Stimulated activated CD4-positive, alpha-beta T cell treated with anti-CD3 and anti-CD28 coated beads, TNF-alpha, amount 100 ng/mL, for 4 hours (primary cell): ENCODE measurements at places on chromosomes 12 and 14.
A peak's percentile ranks its signal among the peaks of the same experiment; 100 is the strongest.

- no peak for DNase-seq
Observed at GRCh38 chr14:69090187-69090789, 62.6 kb downstream of the DCAF5 start.

- DNase-seq, result no peak
Observed at GRCh38 chr12:29902043-29902442, 118.3 kb upstream of the TMTC1 start.

GRCh38 chr12:52454411-52455201 lies 2.7 kb upstream of the KRT6B start:
- no peak for DNase-seq

DNA sequence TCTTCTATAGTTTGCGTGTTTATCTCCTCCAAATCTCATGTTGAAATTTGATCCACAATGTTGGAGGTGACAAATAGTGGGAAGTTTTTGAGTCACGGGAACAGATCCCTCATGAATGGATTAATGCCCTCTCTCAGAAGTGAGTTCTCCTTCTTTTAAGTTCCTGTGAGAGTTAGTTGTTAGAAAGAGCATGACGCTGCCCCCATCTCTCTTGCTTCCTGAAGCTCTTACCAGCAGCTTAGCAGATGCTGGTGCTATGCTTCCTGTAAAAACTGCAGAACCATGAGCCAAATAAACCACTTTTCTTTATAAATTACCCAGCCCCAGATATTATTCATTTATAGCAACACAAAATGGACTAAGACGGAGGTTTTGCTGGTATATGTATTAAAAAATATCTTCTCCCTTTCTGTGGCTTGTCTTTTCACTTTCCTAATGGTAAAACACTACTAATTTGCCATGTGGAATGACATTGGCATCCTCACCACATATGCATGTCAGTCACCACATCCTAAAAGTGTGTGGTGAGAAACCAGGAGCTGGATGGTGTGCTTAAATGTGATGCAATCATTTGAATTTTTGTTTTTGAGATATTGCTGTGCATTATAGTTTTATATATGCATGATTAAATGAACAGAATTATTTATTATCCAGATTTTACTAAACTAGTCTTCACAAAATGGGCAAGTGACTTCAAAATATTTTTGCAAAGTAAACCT lies 449.3 kb downstream of the ADAMTS20 start:
- no peak for DNase-seq

GRCh38 chr12:117874842-117875434 lies 93.9 kb downstream of the KSR2 start:
- DNase-seq, result peak; percentile 19

DNA sequence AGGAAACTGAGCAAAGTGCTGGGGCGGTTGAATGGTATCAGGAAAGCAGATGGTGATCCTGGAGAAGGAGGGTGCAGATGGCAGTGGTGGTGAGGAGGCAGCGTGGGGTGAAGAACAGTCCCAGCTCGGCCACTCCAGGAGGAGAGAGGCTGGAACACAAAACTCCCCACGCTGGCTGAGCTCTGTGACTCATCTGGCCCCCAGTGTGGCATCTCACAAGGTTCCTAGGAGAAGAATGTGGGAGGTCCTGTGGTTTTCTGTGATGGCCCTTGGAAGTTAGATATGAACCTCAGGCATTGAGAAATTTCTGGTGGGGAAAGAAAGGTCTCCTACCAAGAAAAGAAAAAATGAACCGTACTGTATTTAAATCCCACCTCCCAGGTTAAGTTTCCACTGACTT lies 8.0 kb upstream of the NRXN3 start:
- no peak for DNase-seq

- DNase-seq, result no peak
Observed at GRCh38 chr12:92552412-92553108, 150.2 kb upstream of the PLEKHG7 start.

GRCh38 chr14:75260025-75260763 lies 18.4 kb upstream of the FOS start:
- DNase-seq, result no peak

DNA sequence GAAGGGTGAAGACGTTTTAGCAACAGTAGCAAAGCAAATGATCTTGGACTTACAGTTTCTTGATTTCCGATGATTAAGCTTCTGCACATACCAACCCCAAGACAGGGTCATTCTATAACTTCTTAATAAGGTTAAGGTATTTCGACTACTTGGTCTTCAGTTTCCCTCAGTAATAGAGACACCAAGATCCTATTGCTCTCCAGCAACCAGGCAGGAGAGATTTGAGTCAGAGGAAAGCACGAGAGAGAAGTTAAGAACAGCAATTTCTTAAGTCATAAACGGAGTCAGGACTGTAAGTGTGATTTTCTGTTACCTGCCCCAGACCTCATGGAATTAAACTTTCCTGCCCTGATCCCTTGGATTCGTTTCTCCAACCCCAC lies 215.6 kb downstream of the TTC8 start:
- DNase-seq, result no peak

GRCh38 chr12:9273276-9273675 lies 65.1 kb upstream of the PZP start:
- no peak for DNase-seq

DNA sequence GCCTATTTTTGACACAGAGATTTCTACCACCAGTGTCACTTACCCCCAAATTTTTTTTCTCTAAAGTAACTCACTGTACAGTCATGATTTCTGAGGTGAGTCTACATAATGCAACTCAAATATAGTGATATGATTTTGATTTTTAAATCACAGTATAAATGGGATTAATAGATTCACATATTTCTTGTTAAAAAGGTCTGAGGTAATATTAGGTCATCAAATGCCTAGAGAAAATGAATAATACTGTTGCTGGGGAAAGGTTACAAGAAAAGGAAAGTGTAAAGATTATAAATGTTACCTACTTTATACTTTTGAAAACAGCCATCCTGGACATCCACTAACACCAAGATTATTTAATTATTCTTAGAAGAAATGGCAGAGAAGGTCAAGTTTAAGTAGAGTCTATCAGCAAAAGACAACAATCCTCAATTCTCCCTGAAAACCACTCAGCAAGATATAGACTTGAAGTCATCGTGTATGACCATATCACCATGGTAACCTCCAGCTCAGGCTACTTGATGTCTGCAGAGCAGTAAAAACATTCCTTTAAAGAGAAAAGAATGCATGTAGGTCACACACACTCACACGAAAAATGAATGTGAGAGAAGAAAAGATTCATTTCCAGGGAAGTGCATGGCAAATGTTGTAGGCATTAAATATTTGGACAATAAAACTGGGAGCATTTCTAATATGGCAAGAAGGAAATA lies 58.7 kb downstream of the CCDC59 start:
- DNase-seq, result no peak

GRCh38 chr14:81681541-81681940 lies 147.9 kb upstream of the SEL1L start:
- no peak for DNase-seq

- DNase-seq, result no peak
Observed at GRCh38 chr14:47744155-47744554, 68.8 kb upstream of the MDGA2 start.

GRCh38 chr14:51929166-51929565 lies 60.2 kb upstream of the RTRAF start:
- DNase-seq, result no peak

- DNase-seq, result no peak
Observed at GRCh38 chr12:83132360-83132759, 445.7 kb downstream of the TMTC2 start.

GRCh38 chr14:74301594-74302151 lies 1.1 kb downstream of the ABCD4 start:
- DNase-seq, result no peak

GRCh38 chr12:90355711-90356355 lies 599.1 kb downstream of the CCER1 start:
- no peak for DNase-seq

- DNase-seq, result no peak
Observed at GRCh38 chr12:111216387-111217159, 152.3 kb downstream of the PHETA1 start.

GRCh38 chr14:69153873-69154270 lies 953 bp upstream of the DCAF5 start:
- DNase-seq, result no peak

DNA sequence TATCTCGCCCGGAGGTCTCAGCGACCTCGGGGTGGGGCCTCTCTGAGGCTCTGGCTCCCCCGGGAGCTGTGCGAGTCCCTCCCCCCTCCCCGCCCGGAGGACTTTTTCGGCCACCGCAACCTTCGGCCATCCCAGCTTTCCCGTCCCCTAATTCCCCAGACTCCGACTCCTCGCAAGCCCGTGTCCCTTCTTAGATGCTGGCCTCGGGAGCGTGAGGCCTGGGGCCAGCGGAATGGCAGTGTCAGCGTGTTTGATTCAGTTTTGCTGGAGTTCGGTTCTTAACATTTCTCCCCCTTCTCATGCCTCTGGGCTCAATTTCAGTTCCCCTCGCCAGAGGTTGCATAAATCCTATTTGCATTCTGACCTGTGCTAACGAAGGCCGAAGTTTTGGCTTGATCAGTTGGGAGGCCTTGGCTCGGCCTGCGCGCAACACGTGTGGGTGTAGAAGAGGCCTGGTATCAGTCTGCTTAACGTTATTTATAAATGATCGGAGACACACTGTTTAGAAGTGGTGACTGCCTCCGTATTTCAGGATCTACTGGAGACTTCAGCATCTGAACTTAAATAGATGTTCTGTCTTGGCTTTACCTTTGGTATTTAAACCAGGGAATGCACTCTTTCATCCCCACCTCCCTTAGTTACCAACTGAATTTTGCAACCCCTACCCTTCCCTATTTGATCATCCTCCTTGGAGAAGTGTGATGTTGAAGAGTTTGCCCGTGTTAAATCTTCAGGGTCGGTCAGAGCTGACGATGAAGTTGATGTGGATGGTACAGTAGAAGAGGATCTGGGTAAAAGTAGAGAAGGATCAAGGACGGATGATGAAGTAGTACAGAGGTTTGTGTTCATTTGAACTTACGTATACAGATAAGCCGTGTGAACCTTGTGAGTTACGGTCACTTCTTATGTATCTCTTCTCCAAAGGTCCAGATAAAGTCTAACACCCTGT lies 851 bp downstream of the HSP90B1 start:
- peak; percentile 6 for DNase-seq

DNA sequence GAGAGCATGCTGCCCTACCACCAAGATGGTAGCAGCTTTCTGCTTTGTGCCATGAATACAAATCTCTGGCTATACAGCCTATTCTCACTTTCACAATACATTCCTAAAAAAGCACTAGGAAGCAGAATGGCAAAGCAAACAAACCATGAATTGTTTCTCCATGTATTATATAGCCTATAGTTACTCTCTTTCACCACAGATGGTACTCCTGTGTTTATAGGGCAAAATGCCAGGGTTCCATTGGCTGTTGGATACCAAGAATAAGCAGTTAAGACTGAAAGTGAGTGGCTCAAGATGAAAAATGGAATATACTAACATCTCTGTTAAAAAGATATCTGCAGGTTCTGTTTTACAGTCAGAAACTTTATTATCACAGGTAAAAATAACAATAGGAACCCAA lies 11.1 kb downstream of the ARF3 start:
- DNase-seq, result no peak

DNA sequence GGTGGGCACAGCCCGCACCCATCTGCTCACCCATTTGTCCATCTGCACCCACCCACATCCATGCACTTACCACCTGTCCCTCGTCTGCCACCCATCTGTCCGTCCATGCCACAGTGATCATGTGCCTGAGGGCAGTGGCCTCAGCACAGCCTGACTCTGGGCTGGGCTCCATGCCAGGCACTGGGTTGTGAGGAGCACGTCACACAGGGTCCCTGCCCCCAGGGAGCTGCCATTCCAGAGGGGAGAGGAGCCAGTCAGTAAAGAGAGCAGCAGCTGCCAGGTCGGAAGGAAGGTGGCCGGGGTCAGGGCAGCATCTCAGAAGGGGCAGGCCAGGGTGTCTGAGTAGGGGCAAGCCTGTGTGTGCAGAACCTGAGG lies 43.6 kb downstream of the FBRSL1 start:
- DNase-seq, result no peak

- no peak for DNase-seq
Observed at GRCh38 chr12:65778258-65779090, 45.8 kb upstream of the HMGA2 start.

DNA sequence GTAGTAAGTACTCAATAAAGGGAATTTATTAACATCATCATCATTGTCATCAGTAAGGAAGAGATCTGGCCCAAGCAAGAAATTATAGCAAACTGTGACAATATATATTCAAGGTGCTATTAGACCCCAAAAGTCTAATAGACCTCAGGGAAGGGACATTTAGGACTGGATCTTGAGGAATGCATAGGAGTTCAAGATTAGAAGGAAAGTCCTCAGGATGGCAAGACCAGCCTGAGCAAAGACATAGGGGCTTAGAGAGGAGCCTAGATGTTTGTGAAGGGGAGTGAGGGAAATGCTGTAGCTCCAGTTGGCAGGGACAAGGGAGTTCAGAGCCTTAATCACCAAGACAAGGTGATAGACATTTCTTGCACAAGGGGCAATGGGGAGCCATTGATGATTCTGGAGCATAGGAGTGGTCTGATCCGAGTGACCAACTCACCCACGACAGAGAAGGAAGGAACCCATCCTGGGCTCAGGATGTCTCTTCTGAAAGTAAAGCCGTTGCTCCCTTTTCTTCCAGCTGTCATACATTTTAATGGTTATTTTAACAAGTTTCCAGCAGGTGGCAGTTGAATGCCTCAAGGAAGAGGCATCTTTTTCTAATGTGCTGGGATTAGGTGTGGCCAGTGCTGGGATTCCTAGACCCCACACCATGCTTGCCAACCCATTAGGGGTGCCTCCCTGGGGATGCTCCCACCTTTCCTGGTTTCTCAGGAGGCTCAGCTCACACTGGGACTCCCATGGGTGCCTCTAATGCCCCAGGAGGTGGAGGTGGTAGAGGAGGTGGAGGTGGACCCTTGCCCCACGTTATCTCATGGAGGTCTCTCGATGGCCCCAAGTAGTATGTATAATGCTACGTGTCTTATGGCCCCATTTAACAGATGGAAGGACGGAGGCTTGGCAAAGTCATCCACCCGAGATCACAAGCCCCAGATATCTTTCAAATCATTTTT lies 37.8 kb downstream of the PHETA1 start:
- no peak for DNase-seq

DNA sequence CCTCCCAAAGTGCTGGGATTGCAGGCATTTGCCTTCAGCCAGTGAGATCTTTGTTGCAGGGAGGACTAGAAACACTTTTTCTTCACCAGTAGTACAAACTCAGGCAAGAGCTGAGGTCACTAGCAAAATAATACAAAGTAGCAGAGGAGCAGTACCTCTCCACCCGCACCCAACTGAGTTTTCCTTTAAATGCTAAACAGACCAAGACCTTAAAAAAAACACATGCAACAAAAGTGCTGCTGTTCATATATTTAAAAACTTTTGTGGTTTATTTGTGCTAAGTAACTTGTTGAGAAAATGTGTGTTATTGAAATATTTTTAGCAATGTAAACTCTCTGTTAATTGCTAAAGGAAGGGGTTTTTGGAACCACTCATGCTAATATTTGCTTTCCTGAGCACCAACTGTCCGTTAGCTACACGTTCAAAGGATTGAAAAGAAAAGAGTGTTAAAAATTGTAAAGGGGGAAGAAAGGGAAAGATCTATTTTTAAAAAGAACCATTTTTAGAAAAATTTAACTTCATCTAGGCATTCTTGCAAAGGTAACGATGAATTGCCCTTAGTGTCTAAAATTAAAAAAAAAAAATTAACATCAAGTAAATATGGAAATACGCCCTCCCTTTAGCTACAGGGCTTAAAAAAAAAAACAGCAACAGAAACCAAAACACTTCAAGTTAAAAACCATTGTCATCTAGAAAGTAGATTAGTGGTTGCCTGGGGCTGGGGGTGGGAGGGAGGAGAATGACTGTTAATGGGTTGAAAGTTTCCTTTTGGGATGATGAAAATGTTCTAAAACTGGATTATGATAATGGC lies 114.0 kb upstream of the KRAS start:
- DNase-seq, result no peak
